ENCODE measurements at places on chromosomes 7 and 10.

DNA sequence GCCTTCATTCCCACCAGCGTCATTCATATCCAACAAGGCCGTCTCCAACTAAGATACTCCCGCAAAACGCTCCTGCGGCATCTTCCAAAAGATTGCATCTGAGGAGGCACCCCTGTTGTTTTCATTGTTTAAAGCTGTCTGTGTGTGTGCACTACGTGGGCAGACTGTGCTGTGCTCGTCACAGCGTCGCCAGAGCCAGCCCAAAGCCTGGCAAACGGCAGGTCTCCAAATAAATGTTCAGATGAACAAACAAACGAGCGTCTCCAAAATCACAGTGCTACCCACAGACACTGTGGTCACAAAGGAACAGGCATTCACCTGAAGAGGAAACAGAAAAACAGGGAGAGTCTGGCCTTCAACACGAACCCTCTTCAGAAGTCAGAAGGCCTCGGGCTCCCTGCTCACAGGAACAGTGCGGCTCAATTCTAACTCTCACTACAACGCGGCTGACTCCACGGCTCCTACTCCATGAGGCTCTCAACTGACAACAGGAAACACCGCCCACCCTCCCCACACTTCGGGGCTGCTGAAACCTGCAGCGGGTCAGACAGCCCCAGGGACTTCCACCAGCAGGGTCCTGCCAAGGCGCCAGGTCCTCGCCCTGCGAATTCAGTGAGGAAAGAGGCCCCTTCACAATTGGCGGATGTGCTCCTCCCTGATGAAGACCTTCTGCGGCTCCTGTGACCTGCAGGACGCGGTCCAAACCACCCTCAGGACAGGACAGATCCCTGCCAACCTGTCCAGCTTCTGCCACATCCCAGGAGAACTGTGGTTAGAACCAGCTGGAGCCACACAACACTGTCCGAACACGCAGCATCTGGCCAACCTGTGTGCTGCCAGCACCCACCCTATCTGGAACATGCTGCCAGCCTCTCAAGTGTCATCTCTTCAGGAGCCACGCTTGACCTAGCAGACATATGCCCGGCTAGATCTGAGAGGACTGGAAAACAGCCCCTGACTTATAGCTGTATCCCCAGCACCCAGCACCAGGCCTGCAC is 36.1 kb downstream of the MAD1L1 start:
- no peak for DNase-seq

DNA sequence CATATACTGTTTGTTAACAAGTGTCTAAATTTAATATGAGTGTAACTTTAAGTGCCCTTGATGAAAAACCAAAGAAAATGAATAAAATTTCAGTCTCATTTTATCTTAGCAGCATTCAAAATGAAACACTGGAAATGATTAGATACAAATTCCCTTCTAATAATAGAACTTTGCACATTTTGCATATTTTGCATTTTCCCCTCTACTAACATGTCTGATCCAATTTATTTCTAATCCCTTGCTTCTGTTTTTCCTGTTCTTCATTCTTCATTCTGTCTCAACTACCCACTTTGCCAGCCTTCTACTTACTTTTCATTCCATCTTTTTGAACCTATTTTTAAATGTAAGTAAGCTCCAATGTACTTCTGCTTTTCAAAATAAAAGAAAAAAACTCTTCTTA is 42.7 kb upstream of the SEMA3D start:
- no peak for DNase-seq

DNA sequence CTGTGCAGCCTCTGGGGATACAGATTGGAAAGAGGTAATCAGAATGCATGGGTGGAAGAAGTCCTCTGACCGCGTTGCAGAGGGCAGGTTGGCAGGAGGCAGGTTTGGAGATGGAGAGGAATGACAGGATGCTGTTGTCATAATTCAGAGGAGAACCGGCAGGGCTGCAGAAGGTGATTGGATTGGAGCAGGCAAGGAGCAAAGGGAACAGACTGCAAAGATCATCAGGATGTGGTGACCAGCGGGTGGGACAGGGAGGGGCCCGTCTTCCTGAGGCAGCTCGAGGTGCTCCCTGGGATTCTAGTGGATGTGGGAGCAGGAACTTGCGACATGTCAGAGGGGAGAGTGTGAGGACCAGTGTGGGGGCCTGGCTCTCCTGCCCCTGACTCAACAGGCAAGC is 78.5 kb upstream of the PPIF start:
- no peak for DNase-seq

DNA sequence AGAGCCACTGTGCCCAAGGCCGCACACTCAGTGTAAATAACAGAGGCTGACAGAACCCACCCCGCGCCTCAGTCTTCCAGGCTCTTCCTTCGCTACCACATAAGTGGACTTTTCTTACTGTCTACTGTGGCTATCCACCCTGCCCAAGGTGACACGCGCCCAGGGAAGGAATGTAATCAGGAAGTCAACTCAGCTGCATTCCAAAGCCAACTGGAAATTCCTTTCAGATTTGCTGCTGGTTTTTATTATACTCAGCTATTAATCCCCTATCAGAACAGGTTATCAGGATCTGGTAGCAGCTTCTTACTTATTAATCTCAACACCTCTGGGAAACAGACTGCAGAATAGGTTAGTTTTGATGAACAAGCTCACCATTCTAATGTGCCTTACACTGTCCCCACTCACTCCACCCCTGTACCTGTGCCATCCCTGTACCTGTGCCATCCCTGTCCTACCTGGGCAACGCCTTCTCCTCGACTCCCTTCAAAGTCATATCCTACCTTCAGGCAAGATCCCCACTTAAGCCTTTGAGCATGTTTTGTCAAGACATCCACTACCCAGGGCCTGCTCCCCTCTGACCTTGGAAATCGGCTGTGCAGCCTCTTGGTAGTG is 90.7 kb downstream of the NHLRC2 start:
- DNase-seq: no peak

DNA sequence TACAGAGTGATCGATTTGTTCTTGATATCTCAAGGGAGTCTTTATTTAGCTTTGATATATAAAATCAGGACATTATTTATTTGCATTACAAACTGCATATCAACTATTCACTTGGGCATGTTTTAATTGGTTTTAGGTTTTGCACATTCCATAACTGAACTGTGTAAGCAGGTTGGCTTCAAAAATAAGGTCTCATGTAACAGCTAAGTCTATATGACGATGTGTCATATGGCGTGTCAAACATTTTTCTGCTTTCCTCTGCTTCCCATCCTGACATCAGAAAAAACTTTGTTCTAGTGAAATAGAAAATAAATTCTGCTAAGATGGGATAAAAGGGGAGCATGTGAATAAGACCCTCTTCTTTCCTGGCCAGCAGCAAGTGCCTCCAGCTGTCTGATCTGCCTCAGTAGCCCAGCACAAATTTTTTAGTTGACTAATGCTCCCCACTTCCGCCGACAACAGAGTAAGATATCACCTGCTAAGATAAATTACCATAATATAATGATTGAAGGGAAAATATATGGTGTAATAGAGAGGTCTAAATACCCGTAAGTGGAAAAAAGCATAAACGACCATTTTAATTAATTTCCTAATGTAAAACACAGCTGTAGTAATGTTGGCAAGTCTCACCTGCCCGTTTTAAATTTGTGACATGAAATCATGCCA is 180.5 kb downstream of the TAX1BP1 start:
- DNase-seq: no peak

GRCh38 chr7:27151341-27151930 is 947 bp downstream of the HOXA3 start:
- no peak for DNase-seq

- no peak for DNase-seq
Observed at GRCh38 chr10:116203661-116204060, 69.3 kb downstream of the GFRA1 start.

DNA sequence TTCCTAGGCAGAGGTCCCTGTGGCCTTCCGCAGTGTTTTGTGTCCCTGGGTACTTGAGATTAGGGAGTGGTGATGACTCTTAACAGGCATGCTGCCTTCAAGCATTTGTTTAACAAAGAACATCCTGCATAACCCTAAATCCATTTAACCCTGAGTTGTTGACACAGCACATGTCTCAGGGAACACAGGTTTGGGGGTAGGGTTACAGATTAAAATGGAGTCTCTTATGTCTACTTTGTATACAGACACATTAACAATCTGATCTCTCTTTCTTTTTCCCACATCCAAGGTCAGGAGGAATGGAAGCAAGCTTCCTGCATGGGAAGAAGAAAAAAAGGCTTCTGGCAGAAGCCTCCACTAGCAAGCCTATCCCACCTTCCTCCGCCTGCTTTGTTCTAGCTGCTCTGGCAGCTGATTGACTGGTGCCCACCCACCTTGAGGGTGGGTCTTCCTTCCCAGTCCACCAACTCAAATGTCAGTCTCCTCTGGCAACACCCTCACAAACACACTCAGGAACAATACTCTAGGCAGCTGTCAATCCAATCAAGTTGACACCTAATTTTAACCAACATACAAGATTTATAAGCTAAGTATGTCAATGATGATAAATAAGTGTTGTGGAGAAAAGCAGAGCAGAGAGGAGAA is 176.5 kb upstream of the CCZ1B start:
- DNase-seq: no peak

DNA sequence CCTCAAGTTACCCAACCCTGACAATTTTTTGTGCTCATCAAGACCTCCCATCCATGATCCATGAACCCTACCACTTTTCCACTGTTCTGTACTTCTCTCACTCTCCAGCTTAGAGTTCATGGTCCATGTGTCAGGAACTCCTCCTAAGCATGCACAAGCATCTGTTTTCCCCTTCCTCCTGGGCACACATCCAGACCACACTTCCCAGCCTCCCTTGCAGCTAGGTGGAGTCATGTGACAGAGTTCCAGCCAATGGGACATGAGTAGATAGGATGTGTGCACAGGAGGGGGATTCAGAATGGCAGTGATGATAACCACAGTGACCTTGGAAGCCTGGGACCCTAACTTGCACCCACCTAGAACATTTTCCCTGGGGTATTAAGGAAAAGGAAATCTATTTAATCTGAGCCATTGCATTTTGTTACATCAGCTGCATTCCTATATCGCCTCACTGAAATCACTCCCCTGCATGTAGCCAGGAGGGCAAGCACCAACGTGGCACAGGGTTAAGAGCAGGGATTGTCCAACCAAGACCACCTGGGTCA is 9.6 kb upstream of the FRMPD2 start:
- no peak for DNase-seq

DNA sequence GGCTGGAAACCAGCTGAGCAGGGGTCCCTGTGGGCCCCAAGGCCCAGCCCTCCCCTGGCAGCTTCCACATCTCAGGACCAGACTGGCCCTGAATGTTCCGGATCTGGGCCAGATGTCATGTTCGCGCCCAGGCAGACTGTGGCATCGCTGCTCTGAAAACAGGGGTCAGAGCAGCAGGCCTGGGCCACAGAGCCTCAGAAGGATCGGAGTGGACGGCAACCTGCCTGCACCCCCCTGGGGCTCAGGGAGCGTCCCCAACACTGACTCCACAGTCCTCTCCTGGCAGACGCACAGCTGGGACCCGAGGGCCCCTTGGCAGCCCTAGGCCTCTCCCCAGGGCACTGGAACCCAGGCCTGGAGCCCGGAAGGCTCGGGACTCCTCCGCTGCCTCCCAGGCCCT is 91.3 kb upstream of the DNAAF5 start:
- no peak for DNase-seq

- no peak for DNase-seq
Observed at GRCh38 chr10:45308707-45309106, 6.7 kb downstream of the OR13A1 start.

DNA sequence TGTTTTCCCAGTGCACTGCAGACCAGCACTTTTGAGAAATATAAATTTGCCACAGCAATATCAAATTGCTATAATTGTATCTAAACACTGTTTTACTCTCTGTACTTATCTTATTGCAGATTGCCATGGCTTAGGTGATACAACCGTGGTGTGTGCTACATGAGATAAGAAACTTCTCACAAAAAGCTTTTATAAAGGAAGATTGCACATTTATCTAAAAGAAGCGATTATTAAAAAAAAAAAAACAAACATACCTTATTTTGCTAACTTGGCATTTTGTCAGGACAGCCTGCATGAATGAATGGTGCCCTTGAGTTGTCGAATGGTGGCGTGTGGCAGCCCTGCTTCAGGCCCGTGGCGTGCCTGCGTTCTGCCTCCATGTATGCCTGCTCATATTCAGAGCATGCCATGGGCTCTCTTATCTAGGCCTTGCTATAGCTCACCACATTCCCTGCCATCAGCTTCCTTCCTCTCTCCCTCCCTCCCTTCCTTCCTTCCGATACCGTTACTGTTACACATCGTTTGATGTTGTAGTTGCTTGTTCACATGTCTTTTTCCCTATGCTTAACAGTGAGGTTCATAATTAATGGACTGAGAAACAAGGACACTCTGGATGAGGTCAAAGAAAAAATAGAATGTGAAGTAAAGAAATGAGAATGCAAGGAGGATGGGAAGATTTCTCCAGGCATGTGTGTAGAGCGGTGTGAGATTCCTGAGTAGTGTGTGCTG is 34.9 kb downstream of the PRKAR2B start:
- DNase-seq: no peak

- no peak for DNase-seq
Observed at GRCh38 chr7:19351341-19352304, 206.4 kb upstream of the FERD3L start.

DNA sequence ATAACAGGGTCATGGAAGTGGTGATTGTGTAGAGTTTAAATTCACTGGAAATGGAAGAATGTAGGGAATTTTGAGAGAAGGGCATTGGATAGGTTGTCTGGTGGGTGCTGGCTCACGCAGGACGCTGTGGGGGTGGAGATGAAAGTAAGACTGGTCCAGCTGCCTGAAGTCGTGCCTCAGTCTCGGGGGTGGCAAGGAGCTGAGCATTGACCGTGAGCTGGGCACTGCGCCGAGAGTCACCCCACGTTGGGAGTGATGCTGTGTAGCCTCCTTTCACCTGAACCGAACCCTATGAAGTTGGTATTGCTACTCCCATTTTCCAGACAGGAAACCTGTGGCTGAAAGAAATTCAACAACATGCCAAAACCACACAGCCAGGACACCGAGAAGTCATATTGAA is 99.2 kb downstream of the ACTR3B start:
- no peak for DNase-seq

- no peak for DNase-seq
Observed at GRCh38 chr7:130359276-130359857, 14.8 kb downstream of the CPA5 start.

- no peak for DNase-seq
Observed at GRCh38 chr10:60817398-60817805, 39.1 kb downstream of the CDK1 start.

DNA sequence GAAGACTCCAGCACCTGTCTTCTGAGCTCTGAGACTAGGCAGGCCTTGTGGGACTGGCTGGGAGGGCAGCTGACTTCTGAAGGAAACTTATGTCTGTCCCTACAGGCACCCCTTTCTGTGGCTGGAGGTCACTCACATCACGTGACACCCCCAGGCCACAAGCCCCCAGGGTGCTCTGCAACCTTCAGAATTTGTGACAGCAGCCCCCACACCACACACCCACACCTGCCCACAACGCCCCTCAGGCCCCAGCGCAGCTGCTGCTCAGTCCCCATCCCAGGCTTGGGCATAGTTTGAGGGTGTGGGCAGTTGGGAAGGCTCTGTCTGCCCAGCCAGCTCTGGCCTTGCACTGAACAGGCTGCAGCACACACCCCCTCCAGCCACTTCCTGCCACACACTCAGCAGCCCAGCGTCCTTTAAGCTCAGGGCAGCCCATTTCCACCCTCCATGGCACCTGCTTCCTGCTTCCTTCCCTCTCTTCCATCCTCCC is 80.0 kb upstream of the UNC5B start:
- no peak for DNase-seq

GRCh38 chr7:70660819-70661191 is 471.1 kb upstream of the GALNT17 start:
- no peak for DNase-seq

All from CD4-positive, alpha-beta T cell treated with Interleukin-2 at 100 ng/mL for 4 hours (primary cell).